Mesothelial cell of epicardium (in vitro differentiated cells): ENCODE measurements at places on chromosomes 2 and 18.

GRCh38 chr18:22197668-22198067 lies 28.3 kb downstream of the GATA6 start:
- no peak for DNase-seq

GRCh38 chr2:29233428-29233827 lies 118.2 kb downstream of the CLIP4 start:
- no peak for DNase-seq

GRCh38 chr18:35141567-35142274 lies 99.1 kb upstream of the ZNF397 start:
- DNase-seq: no peak

DNA sequence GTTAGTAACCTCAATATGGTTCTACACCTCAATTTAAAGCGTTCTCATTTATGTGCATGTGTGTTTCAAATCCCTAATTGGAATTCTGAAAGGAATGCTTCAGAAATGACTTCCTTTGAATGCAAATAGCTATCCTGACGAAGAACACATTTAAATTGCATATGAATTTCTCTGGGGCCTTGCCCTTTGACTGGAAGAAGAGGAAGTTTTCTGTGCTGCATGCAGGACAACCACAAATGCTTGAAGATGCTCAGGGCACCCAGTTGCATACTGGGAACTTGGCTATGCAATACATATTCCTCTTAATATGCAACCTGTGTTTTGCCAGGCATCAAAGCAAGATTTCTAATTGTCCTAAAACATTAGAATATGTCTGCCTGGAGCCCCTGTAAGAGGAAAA lies 55.3 kb downstream of the TMEM178A start:
- DNase-seq: no peak

DNA sequence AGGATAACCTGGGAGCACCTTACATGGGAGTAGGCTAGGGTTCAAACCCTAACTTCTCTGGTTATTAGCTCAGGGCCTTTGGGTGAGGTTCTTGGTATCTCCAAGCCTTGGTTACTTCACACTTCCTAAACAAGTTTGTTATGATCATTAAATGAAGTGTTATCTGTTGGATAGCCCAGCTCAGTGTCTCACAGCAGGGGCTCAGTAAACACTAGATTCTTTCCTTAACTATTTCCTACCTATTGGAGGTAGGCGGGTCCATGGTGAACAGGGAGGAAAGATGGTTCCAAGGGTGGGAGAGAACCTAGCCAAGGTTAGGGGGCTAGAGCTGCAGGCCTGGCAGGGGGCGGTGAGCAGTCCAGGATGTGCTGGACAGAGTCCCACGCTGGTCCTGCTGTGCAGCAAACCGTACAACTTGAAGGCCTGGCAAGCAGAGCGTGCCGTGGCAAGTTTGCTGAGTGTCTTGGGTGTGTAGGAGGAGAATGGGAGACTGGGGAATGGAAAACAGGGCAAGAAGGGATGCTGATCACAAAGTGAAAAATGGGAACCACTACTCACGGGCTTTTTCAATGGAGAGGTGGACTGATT lies 259.1 kb downstream of the PRKCE start:
- DNase-seq: no peak

- DNase-seq: no peak
Measured at GRCh38 chr18:22827741-22828140, 105.4 kb upstream of the RBBP8 start.

DNA sequence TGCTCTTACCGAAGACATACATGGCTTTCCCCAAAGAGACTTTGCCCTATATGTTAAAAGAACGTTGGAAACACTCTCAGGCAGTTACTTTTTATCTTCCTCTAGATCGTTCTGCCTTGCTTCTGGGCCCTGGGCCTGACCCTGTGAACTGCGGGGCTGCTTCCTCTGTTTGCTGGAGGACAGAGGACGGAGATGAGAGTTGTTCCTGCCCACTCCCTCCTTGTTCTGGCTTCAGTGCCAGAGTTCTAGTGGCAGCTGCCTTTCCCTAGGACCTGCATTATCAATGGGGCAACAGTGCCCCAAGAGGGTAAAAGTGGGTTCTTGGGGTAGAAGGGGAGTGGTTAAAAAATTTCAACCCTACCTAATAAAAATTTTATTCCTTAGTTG lies 6.5 kb upstream of the FN1 start:
- no peak for DNase-seq

- no peak for DNase-seq
Measured at GRCh38 chr18:78732273-78733210, 247.1 kb upstream of the SALL3 start.

GRCh38 chr2:3442185-3442584 lies 62.7 kb downstream of the TRAPPC12 start:
- no peak for DNase-seq

- no peak for DNase-seq
Measured at GRCh38 chr2:223787358-223787757, 50.0 kb downstream of the AP1S3 start.

- DNase-seq: no peak
Measured at GRCh38 chr2:113209646-113210171, 35.9 kb downstream of the PSD4 start.

- DNase-seq: no peak
Measured at GRCh38 chr2:239133945-239134570, 266.8 kb downstream of the HDAC4 start.

- DNase-seq: no peak
Measured at GRCh38 chr2:73324126-73324725, 30.9 kb upstream of the EGR4 start.

DNA sequence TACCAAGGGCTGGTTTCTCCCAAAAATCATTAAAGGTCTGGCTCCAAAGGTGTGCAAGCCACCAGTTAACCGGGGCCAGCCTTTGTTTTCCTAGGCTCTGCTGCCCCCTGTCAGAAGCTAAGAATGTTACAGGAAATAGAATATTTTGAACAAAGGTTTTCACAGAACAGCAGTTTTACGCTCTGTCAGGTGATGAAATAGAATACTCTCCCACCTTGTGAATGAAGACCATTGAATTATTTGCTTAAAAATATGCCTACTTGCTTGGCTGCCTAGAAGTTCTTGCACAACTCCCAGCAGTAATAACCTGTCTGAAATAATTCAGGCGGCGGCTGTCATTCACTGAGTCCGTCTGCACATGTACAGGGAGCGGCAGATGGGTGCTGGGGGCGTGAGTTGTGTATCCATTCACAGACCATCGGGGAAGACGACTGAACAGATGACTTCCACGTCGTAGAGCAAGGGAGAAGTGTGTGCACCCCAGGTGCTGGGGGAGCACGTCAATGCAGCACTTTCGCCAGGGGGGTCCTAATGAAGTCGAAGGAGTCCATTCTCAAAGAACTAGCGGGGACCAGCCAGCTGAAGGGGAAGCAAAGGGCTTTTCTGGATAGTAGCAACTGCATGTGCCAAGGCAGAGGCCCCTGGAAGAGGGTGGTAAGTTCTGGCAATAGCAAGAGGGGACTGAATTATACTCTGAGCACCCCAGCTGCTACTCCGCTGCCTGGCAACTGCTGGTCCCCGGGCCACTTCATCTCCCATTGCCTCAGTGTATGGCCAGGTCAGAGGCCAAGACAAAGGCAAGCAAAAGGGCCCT lies 56.1 kb downstream of the SF3B1 start:
- DNase-seq: peak; percentile 24

DNA sequence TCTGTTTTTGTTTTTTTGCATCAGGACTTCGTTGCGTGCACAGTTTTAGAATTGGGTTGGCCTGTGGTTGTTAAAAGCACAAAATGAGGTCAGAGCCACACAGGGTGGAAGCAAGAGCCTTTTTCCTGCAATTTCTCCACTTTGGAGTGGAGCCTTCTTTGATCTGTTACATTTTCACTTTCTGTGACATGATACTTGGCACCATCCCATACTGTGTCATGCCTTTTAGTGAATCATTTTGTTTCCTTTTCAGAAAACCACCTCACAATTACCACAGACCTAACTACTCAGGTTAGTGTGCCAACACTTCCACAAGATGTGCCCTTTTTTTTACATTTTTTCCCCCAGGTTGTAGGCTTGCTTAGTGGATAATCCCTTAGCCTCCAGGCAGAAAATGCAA lies 32.5 kb downstream of the MERTK start:
- DNase-seq: no peak

DNA sequence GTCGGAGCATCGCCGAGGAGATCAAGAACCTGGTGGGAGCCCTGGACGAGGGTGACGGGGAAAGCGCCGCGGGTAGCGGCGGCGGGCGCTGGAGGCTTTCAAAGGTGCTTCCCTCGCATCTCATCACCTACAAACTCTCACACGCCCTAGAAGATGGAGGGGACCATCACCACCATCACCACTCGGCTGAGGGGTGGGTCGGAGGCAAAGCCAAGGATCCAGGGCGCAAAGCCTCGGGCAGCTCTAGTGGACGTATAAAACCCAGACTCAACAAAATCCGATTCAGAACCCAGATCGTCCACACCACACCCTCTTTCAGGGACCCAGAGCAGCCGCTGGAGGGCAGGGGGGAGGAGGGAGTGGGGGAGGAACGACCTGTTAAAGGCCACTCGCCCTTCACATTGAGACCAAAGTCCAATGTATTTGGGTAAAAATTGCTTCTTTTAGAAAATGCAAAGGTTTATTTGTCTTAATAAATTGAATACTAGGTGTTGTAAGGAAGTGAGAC lies 1.5 kb downstream of the SOWAHC start:
- DNase-seq: no peak

- DNase-seq: no peak
Measured at GRCh38 chr18:61833387-61833786, 59.4 kb downstream of the RNF152 start.

- peak; percentile 74 for DNase-seq
Measured at GRCh38 chr18:59957957-59958356, 58.2 kb downstream of the PMAIP1 start.

GRCh38 chr18:24459772-24460171 lies 665 bp upstream of the HRH4 start:
- no peak for DNase-seq

DNA sequence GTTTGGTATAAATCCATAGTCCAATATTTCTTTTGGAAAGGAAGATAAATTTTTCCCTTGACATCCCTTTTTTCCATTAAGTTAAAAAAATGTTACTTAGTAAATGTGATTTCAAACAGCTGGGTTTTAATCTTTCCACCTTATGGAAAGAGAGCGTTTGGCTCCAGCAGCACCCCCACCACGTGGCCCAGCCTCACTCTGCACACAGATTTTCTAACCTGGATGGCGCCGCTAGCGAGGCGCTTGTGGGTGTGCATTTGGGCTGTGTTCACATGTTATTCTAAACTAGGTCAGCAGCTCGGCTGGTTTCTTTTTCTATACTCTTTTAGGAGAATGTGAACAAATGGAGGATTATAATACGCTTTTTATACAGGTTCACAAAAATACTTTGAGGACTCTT lies 218.0 kb downstream of the LDLRAD4 start:
- no peak for DNase-seq

DNA sequence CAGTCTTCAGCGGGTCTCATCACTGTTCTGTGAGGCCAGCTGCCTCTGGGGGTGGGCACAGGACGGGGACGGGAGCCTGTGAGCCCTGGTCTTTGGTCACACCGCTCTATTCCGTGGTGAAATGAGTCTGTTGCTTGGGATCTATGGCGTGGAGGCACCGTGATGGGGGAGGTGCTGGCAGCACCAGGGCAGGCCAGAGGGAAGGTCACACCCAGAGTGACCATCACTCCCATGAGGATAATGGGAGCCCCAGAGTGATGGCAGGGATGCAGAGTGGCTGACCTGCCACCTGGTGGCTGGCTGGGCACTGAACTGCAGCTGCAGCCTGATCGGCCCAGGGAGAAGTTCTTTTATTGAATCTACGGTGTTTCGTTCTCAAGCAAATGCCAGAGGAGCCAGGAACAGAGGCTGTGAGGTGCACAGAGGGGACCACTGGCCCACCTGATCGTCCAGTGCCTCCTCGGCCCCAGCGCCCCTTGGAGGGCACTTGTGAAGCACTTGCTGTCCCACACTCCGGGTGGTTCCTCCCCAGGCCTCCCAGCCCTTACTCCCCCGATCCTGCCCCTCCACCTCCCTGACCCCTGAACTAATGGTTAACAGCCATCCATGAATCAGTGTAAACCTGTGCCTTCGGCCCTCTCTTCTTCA lies 17.9 kb downstream of the KCNIP3 start:
- DNase-seq: no peak
